ENCODE measurements at places on chromosomes 6 and 20.

DNA sequence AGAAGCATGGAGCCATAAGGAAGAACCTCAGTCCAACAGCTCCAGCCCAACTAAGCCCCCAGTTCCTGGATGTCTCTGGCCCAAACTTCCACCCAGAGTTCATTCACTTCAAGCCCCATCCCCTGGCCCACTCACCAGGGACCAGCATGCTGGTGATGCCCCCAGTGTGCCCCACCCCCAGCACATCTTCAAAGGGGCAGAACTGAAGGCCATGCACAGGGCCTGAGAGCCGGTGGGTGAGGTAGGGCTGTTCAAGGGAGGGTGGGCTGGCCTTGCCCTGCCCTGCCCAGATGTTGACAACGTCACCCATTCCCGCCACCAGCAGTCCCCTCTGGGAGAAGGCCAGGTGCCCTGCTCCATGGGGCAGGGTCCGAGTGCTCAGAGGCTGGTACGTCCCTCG lies 3.6 kb downstream of the B3GALT4 start:
- DNase-seq, result no peak

DNA sequence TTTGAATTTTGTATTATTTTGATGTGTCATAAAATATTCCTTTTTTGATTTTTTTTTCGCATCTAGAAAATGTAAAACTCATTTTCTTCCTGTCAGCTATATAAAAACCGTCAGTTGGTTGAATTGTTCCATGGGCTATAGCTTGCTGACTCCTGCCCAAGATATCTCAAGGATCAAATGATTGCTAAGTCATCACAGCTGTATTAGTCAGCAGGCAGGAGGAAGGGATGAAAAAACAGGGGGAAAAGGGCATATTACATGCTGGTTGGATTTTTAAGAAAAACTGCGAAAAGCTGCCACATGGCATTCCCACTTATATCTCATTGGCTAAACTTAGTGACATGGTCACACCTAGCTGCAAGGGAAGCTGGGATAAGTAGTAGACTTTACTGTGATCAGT lies 569.9 kb downstream of the BCKDHB start:
- DNase-seq, result no peak

DNA sequence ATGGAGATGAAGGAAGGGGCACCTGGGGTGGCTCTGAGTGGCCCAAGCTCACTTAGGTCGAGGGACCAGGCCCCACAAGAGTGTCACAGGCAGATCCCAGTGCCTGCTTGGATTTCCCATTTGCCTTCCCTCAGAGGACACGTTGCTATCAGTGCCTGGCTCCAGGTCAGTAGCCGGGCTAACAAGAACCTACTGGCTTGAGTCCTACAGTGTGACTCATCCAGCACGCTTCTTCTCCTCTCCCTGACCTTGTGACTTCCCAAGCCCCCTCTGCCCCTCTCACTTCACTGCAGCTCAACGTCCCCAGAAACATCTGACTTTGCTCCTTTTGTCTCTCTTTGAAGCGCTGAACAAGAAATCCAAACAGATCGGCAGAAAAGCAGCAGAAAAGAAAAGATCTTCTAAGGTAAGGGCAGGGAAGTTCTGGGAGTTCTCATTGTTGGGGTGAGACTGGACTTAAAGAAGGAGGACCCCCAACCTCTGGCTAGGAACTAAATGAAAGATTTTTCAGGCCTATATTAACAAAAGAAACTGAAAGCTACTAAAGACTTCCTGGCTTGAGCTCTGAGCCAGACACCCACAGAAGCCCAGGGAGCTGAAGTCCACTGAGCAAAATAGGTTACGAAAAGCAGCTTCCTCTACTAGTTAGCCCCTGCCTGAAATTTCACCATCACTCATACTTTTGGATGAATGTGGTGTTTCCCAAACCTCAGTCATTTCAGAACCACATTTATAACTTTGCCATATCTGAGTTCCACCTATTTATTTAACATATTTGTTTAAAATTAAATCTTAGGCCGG lies 21.5 kb downstream of the ASIP start:
- no peak for DNase-seq

GRCh38 chr6:105880030-105880492 lies 206.1 kb upstream of the PRDM1 start:
- no peak for DNase-seq
